ENCODE measurements at places on chromosomes 12 and 14.

- no peak for DNase-seq
These were observed 156.7 kb downstream of the TMTC3 start for GRCh38 chr12:88298761-88299242.

DNA sequence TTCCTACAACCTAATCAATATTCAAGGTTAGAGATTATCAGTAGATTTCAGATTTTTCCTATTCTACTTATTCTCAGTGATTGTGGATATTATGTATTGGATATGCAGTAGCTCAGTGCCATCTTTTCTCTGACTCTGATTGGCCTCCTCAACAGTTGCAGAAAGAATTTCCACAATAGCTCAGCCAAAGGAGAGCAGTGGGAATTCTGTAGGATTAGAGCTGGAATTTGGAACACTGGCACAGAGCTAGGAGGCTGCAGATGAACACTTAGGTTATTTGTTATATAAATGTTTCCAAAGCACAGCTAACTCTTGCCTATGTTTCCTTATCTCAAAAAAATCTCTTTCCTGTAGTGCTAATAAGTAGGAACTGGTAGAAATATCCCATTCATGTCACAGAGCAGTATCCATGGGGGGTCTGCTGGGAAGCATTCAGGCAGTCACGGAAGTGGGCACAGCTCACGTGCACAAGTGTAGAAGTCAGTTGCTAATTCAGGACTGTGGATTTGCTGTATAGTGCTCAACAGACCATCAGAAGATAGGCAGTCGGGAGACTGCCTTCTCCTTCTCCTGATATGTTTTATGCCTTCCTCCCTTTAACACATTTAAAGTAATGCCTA is 116.2 kb upstream of the TMEM260 start:
- DNase-seq = no peak

DNA sequence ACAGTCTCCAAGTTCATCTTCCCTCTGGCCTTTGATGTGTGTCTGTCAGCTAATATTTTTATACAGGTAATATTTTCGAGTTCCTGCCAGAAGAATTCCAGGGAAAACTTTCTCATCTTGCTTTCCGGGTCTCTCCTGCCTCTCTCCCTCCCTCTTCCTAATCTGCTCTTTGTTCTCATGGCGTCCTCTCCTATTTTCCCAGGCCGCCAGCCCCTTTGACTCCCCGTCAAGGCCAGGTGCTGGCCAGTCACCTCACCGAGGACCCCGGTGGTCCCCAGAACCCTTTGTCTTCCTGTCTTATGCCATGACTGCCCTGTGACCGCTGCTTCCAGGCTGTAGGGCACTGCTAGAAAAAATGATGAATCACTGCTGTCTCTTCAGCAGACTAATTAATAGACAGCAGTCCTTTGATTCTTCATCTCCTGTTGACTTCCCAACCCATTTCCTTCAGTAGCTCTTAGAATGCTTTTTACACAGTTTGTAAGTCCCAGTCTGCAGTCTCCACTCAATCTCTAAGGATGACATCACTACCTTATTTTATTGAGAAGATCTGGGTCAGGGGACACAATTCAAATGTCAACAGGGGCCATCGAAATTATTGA is 40.7 kb downstream of the PPFIBP1 start:
- DNase-seq = no peak

- no peak for DNase-seq
These were observed 65.3 kb downstream of the SUSD6 start for GRCh38 chr14:69676723-69677122.
